ENCODE measurements at places on chromosomes 6 and 20. TPM values are rescaled to one million over a fixed set of nuclear protein-coding genes. Genes with fewer than 3 reads are reported as not detected.

CD93 gene
- 1.0 TPM for total RNA-seq

UBD gene
- 9.4 TPM for total RNA-seq

DNA sequence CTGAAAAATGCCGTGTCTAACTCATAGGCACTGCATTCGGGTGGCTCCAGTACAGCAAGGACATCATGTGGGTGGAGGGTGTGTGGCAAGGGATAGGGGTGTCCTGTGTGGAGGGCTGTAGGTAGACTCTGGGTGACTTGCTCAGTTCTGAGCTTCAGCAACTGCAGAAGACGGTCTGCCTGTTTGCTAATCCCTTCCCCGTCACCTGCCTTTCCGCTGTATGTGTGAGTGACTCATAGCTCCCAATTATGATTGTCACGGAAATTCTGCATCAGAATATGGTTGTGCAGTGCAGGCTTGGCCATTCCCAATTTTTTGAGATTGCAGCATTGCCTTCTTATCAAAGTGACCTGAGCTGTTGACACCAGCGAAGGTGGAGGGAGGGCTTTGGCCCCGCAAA lies 174.3 kb downstream of the CDH4 start:
- no peak for DNase-seq

DNA sequence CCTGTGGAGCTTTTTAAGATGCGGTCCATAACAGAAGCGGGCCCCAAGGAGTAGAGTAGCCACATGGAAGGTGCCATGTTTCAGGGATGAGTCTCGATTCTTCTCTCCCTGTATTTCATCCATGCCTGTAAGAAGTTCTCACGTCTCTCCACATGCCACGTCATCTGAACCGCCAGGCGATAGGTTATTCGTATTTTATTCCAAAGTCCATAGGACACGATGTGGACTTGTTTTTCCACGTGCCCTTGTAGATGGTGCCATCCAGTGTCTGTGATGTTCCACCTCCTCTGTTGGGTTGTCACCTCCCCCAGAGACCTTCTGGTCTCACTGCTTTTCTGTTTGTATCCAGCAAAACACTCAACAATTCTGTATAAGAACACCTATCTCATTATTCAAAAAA lies 17.6 kb downstream of the HEBP2 start:
- DNase-seq, result no peak

- no peak for DNase-seq
Measured at GRCh38 chr20:61203320-61203719, 48.7 kb upstream of the CDH4 start.

DNA sequence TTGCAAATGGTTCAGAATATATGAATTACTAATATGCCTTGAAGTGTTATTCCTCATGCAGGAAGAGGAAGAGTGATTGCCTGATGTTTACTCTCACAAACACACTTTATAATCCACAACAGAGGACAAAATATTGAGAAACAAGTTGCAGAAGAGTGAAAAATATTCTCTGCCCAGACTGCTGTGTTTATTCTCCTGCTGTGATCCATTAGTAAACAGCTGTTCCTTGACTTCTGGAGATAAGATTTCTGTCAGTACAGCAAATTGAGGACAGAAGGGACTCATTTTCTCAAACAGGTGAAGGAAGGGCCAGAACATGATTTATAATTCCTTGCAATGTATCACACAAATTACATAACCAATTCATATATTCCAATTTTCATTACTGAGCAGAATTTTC lies 148.0 kb downstream of the EPM2A start:
- no peak for DNase-seq

DNA sequence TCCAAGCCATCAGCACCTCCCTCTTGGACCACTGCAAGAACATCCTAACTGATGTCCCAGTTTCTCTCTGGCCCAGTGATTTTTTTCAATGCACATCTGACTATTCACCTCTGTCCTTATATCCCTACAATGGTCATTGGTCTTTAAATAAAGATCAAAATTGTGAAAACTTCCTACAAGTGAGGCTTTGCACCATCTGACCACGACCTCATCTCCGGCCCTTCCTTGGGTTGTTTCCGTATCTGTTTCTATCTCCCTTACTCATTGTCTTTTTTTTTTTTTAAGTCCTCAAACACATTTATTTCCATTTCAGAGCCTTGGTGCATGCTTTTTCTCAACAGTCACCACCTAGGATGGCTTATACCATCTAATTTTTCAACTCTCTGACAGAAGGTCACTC lies 88.1 kb downstream of the IPCEF1 start:
- DNase-seq, result no peak

TAGAP gene
- total RNA-seq, result 0.96 TPM

DNA sequence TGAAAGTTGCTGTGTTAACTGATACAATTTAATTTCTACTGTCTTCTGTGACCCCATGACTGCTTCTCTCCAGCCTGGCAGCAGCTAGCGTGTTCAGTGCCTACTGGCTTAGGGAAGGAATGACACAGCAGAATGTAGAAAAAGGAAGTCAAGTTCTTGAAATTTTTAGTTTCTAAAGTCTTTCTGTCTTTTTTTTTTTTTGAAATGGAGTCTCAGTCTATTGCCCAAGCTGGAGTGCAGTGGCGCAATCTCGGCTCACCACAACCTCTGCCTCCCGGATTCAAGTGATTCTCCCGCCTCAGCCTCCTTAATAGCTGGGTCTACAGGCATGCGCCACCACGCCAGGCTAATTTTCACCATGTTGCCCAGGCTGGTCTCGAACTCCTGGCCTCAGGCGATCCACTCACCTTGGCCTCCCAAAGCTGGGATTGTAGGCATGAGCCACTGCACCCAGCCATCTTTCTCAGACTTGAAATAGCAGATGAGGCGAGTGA lies 39.3 kb downstream of the PCNA start:
- DNase-seq, result no peak

BANF2 gene
- not detected for total RNA-seq

- DNase-seq, result no peak
Measured at GRCh38 chr6:163418311-163419029, 4.0 kb downstream of the QKI start.

DNA sequence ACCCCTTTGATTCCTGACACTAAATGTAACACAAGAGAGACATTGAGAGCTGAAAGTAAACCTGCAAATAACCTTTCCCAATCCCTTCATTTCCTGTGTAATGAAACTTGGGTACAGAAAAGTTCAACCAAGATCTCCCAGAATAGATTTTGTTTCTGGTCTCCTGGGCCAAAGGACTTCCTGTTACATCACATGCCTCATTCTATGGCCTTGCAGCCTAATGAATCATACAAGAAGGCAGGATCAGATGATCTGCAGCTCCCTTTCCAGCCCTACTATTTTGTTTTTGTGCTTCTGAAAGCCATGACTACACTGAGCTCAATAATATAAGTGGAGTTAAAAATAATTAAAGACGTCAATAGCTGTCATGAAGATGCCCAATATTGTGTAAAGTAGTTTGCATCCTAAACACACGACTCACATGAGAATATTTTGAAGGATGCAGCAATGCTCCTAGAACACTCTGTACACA lies 73.4 kb upstream of the NOX3 start:
- DNase-seq, result peak; percentile 62

DNA sequence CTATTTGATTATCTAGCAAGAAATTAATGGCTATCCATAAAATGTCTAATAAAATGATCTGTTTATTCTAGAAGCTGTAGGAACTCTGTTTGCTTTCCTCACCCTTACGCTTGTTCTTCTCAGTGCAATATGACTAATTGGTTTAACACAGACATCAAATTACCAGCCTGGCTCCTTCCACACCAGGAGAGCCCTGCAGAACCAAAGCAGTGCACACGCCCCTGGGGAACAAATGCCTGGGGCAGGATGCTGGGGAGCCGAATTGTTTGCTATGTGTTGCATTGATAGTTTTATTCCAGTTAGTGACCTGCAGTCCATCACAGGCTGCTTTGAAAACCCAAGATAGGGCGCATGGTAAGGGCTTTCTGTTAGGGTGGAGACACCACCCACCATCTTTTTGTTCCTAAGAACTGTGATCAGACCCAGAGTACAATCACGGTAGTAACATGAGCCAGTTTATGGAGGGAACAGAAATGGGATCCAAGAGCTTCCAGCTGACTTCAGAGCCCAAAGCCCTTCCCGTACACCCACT lies 126.4 kb upstream of the CD93 start:
- DNase-seq, result no peak

ZC2HC1B gene
- not detected for total RNA-seq

Data from kidney epithelial cell (primary cell).